ENCODE measurements at places on chromosomes 4 and X. TPM values are rescaled to one million over a fixed set of nuclear protein-coding genes. Genes with fewer than 3 reads are reported as not detected.

RASGEF1B gene
- total RNA-seq = 6.7 TPM

DIPK2B gene
- not detected for total RNA-seq

ARHGAP10 gene
- 5.8 TPM for total RNA-seq

TCEAL2 gene
- 0.40 TPM for total RNA-seq

Data from activated naive CD8-positive, alpha-beta T cell treated with anti-CD3 and anti-CD28 coated beads for 36 hours (primary cell).